ENCODE measurements at places on chromosomes 6 and 20.

DNA sequence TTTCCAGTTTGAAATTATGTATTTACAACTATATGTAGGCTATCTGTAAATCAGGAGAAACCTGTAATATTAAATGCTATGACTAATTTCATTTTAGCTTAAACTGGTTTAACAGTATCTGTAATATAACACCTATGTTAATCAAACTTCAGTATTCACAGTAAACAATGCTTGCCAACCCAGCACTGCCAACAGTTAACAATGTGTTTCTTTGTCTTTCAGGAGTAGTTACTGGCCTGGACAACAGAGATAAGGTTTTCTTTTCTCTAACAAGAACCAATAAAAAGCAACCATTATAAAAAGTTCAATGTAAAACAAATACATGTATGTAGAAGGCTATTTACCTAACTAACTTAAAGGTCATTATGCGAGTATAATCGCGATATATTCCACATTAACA lies 158.8 kb downstream of the CDK19 start:
- no peak for DNase-seq

DNA sequence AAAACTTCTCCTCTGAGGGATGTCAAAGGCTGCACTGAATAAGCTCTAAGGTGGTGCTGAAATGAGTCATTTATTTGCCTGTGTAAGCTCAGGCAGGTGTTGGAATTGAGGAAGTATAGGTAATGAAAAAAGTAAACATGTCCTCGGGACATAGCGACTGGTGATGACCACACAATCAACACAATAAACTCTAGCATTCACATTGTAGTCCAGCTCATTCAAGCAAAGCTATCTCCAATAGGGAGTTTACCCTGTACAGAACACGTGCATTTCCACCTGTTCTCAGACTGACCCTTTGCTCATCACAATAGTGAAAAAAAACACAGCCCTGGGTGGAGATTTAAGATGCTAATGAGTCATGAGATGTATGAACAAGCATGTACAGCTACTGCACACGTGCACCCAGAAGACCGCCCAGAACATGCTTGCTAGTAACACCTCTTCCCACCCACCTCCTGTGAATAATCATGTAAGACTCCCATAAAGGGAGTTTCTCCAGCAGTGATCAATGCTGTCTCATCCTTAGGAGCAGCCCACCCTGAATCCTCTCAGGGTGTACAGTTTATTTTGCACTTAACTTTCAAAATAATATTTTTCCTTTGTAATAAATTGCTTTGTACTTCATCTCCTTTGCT lies 33.0 kb upstream of the POU5F1 start:
- DNase-seq = no peak

- peak; percentile 31 for DNase-seq
Observed at GRCh38 chr20:50189681-50190250, 864 bp upstream of the CEBPB start.

- no peak for DNase-seq
Observed at GRCh38 chr6:36700831-36701230, 3.2 kb downstream of the RAB44 start.

GRCh38 chr6:164078532-164079274 lies 664.2 kb downstream of the QKI start:
- no peak for DNase-seq

- DNase-seq = no peak
Observed at GRCh38 chr6:41523915-41524633, 22.1 kb upstream of the FOXP4 start.

DNA sequence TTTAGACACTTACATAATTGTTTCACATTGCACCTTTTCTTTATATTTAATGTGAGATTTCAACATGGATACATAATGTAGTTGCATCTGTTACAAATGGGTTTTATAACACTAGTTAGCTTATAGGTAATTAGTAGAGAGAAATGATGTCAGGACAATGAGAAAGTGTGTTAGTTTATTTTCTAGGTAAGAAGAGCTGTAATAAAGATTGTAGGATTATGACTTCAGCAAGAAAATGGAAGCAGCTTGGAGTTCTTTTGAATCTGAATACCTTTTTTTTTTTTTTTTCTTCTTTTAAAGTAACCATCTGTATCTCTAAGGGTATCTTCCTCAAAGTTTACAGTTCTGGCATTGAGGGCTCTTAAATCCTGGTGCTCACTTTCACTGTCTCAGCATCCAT lies 35.3 kb downstream of the CD2AP start:
- DNase-seq = no peak

DNA sequence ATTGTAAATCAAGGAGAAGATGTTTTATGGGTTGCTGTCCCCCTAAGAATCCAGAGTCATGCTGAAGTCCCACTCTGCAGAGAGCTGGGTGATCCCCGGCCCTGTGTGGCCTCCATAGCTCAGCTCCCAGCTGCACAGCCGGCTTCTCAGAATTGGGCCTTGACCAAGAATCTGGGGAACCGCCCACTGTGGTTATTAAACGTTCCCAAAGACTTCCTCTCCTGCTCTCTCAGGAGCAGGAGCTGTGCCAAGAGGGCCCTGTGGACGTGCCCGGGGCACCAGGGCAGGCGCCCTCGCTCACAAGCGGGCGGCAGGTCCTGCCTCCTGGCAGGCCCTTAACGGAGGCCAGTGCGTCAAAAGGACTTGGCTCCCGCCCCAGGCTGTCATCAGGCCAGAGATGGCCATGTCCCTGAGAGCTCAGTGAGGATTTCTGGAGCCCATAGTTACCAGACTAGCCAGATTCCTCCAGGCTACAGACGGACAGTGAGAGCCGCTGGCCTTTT lies 30.4 kb downstream of the ZC3H12D start:
- no peak for DNase-seq

- DNase-seq = no peak
Observed at GRCh38 chr6:26571592-26572296, 25.0 kb upstream of the ABT1 start.

DNA sequence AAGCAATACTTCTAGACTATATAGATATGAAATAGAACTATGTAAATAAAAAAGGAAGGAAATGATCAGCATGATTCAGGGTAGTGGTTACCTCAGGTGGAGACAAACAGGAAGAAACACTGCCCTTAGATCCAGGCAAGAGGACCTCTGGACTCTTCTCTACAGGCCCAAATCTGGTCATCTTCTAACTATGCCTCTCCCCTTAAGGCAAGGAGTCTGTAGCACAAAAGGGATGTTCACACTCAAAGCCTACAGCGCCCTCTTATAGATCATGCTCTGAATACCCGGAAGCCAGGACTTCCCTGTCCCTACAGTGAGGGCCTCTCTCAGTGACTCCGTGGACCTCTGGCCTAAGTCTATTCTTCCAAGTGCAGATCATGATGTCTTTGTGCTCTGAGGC lies 30.4 kb upstream of the HIVEP2 start:
- no peak for DNase-seq
